ENCODE measurements at places on chromosomes 1 and 21.
A peak's percentile ranks its signal among the peaks of the same experiment; 100 is the strongest.

DNA sequence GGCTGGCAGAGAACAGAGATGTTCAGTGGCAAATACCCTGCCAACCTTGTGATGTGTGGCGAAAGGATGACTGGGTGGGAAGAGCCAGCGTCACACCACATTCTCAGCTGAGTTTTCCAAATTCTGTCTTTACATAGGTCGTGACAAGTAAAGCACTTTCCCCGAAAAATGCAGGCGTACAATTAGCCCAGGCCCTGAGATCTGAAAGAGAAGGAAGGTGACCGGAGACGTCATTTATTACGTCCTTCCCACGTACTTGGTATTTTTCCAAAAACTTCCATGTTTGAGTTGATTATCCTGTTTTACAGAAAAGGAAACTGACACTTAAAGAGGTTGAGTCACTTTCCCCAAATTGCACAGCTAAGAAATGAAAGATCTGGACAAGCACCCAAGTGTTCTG lies 413.3 kb downstream of the PRDM2 start:
- no peak for DNase-seq

DNA sequence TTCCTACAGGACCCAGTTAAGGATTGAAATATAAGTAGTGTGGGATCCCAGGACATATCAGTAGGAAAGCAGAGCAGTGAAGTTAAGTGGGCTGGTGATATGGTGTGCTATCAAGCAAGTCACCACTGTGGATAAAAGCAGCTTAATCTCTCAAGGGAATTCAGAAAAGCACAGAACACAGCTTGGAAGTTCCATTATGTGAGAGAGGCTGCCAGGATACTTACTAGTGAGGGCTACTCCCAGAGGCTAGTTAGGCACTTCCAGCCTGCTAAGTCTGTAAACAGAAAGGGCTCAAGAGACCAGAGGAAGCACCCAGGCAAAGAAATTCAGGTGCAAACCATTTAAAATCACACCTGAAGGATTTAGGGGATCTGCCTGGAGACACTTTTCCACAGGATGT lies 18.8 kb upstream of the GRIK1 start:
- no peak for DNase-seq

DNA sequence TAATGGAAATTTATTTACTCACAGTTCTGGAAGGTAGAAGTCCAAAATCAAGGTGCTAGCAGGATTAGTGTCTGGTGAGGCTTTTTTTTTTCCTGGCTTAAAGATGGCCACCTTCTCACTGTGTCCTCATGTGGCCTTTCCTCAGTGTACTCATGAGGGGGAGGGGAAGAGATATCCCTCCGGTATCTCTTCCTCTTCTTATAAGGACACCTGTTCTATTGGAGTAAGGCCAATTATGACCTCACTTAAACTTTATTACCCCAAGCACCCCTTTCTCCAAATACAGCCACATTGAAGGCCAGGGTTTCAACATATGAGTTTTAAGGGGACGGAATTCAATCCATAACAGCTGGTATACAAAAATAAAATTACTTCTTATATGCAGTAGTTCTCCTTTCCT lies 203.7 kb upstream of the C1orf87 start:
- no peak for DNase-seq

- no peak for DNase-seq
These were observed 404 bp upstream of the CPLANE2 start for GRCh38 chr1:16237343-16237830.

GRCh38 chr21:39385299-39386145 lies 36.6 kb upstream of the HMGN1 start:
- peak; percentile 89 for DNase-seq

DNA sequence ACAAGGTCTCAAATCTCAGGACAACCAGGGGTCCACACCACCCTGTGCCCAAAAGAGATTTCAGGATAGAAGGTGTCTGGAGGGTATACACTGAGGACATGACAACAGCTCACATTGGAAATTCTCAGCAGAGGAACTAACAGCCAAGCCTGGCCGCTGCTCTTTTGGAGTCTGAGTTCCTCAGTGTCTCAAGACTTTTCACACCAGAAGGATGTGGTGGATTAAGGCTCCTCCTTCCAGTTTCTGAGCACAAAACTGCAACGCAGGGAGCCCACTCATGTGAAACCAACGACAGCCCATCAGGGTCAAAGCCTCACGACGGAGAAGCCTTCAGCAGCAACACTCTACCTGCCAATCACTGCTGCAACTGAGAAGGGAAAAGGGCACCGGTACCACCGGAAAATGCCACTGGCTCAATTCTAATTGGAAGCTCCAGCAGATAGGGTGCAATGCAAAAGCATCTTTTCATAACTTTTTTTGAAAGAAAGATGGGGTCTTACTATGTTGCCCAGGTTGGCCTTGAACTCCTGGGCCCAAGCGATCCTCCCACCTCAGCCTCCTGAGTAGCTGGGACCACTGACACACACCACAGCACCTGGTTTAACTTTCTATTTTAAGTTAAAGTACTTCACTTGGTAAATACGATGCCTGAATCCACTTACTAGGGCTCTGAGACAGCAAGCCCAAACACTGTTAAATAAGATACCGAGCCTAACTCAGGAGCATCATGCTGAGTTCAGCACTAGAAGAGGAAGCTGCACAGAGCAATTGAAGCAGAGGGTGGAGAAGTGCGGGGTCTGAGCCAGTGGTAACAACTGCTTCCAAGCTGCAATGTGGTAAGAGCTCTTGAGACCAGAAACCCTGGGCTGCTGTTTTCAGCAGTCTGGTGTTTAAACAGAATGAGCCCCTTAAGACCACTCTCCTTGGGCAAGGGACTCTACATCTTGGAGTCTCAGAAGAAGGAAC lies 7.8 kb downstream of the CAPZB start:
- DNase-seq, result no peak
